ENCODE measurements at places on chromosomes 3 and 15.

- DNase-seq, result no peak
Observed at GRCh38 chr3:161406594-161407555, 35.6 kb upstream of the SPTSSB start.

DNA sequence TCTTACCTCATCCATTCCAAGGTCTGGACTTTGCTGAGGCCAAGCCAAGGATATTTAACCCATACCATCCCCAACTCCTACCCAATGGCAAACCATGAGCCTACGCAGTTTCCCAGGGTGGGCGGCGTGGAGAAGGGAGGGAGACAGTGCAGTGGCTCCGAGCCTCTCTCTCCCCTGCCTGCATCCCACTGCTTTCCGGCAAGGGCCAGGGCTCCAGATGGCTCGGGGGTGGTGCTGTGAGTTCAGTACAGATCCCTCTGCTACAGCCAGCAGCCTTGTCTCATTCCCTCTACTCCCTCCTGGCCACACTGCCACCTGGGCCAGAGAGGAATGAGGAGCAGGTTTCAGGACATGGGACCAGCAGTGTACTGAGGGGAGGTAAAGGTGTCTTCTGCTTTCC, 44.3 kb upstream of the APEH start:
- DNase-seq, result peak; percentile 16

- no peak for DNase-seq
Observed at GRCh38 chr15:76335307-76336253, 993 bp upstream of the ISL2 start.

GRCh38 chr3:149233323-149233722, 11.7 kb upstream of the CP start:
- DNase-seq, result no peak

DNA sequence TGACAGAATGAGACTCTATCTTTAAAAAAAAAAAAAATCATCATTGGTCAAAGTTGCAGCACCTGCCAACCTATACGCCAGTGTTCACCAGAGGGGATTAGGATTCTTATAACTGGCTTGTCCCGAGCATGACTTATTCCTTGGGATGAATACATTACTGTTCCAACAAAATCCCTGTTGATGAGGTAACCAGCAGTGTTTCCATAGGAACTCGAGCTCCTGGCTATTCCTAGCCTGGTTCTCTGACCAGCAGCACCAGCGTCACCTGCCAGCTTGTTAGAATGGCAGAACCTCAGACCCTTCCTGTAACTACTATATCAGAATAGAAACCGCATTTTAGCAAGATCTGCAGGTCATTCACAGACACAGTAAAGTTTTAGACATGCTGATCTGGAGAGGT, 364.4 kb downstream of the PTPRG start:
- DNase-seq, result no peak

DNA sequence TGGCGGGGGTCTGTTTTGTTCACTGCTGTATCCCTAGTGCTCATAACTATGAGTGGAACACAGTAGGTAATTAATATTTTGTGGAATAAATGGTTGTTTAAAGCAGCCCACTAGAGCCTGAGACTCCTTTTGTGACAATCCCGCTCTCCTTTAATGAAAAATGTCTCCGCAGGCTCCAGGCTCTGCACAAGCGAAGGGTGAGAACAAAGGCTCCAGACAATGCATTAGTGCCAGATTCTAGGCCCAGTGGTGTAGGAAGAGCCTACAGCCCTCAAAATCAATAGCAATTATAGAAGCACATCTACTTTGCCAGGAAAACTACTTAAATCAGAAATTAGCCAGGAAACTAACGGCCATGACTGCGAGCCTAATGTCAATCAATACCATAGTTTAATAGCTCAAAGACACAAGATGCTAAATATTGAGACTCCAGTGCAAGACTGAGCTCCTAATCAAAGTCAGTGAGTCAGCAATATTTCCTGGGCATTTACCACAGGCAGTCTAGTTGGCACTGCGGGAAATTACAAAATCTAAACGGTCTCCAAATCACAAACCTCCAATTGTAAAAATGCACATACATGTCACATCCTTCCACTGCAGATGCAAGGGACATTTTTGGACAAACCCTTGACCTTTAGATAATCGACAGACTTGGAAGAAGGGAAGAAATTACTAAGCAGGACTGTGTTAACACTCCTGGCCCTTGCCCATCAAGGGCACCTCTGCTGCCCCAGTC, 2.3 kb downstream of the ANXA2 start:
- no peak for DNase-seq

GRCh38 chr15:66154581-66154980, 99.0 kb downstream of the MEGF11 start:
- no peak for DNase-seq

DNA sequence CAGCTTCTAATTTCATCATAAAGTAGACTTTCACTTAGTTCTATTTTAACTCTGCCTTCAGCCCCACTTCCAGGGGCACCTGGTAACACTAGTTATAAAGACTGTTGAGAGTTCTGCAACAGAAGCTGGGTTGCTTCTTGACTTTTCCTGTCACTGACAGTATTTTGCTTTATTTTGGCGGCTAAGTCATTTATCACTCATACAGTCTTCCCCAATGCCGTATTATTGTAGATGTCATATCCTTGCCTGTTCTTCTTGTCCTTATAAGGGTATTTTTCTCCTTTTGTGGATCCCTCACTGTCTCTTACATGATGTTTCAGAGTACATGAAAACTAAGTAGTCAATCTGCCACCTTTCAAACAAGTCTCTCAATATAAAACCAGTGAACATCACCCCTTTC, 369.0 kb upstream of the PPP2R3A start:
- no peak for DNase-seq
